ENCODE measurements at places on chromosomes 11 and 22.

GRCh38 chr11:109937968-109938367, 155.2 kb upstream of the ZC3H12C start:
- DNase-seq = no peak

DNA sequence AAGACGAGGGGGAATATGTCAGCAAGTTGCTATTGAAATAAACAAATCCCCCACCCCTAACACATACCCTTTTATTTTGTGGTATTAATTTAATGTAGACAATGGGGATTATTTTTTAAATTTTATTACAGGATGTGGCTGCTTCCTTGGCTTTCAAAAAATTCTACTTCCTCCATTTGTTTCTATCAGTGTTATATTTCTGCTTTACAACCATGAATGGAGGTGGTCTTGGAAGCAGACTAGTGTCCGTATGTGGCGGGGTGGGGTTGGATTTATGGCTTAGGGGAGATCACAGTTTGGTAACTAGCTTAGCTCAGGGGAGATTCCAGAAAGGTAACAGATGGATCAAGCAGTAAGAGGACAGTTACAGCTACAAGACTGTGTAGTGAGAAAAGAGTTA, 39.3 kb upstream of the PICALM start:
- no peak for DNase-seq

- DNase-seq = no peak
Measured at GRCh38 chr11:123439616-123440015, 9.5 kb downstream of the GRAMD1B start.

DNA sequence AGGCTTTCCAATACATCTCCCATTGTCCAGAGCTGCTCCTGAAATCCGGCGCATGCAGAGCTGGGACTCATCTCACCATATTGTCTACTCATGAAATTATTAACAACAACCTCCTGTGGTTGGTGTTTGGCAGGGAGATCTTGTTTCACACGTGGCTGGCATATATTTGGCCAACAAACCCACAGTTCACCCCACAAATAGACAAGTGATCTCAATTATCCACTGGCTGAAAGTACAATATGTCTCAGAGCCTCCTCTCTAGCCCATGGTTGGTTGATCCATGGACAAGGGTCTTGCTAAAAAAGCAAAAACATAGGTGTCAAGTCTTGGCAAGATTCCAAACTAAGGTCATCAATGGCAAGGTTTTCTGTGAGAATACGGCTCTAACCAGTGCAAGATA, 386.9 kb downstream of the ETS1 start:
- DNase-seq = no peak

DNA sequence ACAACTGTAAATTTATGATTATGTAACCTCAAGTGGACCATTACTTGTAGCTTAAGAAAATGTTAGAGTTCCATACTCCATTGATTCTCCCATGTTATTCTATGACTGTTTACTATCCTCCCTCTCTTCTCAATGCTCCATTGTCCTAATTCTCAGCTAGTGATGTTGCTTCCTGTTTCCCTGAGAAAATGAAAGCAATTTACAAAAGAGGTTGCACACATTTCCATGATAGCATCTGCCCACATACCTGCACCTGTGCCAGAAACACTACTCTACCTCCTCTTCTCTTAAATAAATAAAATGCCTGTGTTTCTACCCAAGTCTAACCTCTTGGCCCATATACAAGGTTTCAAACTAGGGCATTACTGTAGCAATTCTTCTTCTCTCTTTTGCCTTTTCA, 1620.9 kb downstream of the FAM181B start:
- DNase-seq = no peak

Measured in hematopoietic multipotent progenitor cell (in vitro differentiated cells).